Fibroblast of the aortic adventitia (primary cell): ENCODE measurements at places on chromosomes 5 and 9. TPM values are rescaled to one million over a fixed set of nuclear protein-coding genes. Genes with fewer than 3 reads are reported as not detected.

Gene OR13C2
- not detected in 2 replicates for total RNA-seq

Gene EPB41L4B
- total RNA-seq: 0.08 and 1.8 TPM in 2 replicates

Gene PCDHB10
- total RNA-seq: 0.36 and 0.41 TPM in 2 replicates

Gene SPINK1
- total RNA-seq: not detected in 2 replicates

Gene NUTM2G
- total RNA-seq: not detected in 2 replicates

Gene IFNA10
- not detected in 2 replicates for total RNA-seq

Gene RC3H2
- total RNA-seq: 47.7 and 58.8 TPM in 2 replicates

Gene BRD3
- total RNA-seq: 7.4 and 7.5 TPM in 2 replicates

Gene CENPK
- 1.4 and 49.6 TPM in 2 replicates for total RNA-seq

Gene CNTNAP3B
- 6.4 and 118 TPM in 2 replicates for total RNA-seq

Gene IL4
- total RNA-seq: 0.36 TPM in 1 of 2 replicates, not detected in the other

Gene EDIL3
- 48.1 and 248 TPM in 2 replicates for total RNA-seq

Gene RAI14
- total RNA-seq: 85.9 and 100 TPM in 2 replicates

Gene TAF11L12
- not detected in 2 replicates for total RNA-seq

Gene GLDC
- total RNA-seq: 0.65 and 1.8 TPM in 2 replicates

Gene GABRA6
- not detected in 2 replicates for total RNA-seq

Gene AIF1L
- 0.25 and 0.45 TPM in 2 replicates for total RNA-seq

Gene PROB1
- 0.99 and 1.8 TPM in 2 replicates for total RNA-seq

Gene PKD2L2
- total RNA-seq: not detected in 2 replicates

Gene HSD17B3
- not detected in 2 replicates for total RNA-seq

Gene PNPLA7
- total RNA-seq: 0.81 and 5.4 TPM in 2 replicates

Gene NMUR2
- not detected in 2 replicates for total RNA-seq

Gene GFI1B
- not detected in 2 replicates for total RNA-seq

Gene IRX2
- 0.90 and 3.2 TPM in 2 replicates for total RNA-seq

Gene PCDHB7
- 0.63 and 0.98 TPM in 2 replicates for total RNA-seq

Gene SLC2A6
- 0.74 and 7.3 TPM in 2 replicates for total RNA-seq

Gene ENTREP1
- total RNA-seq: 0.18 and 0.41 TPM in 2 replicates

Gene SVEP1
- total RNA-seq: 50.2 and 101 TPM in 2 replicates

Gene PCDHA2
- total RNA-seq: 0.09 and 0.16 TPM in 2 replicates

Gene OGN
- total RNA-seq: 140 and 166 TPM in 2 replicates

Gene FRMD3
- total RNA-seq: 2.0 and 4.8 TPM in 2 replicates

Gene OR1J2
- total RNA-seq: 1.6 TPM in 1 of 2 replicates, not detected in the other

Gene TEX48
- total RNA-seq: not detected in 2 replicates

Gene PCDHA6
- 0.27 and 1.3 TPM in 2 replicates for total RNA-seq

Gene LCNL1
- 0.54 and 15.3 TPM in 2 replicates for total RNA-seq

Gene MLANA
- total RNA-seq: not detected in 2 replicates

Gene CCL19
- not detected in 2 replicates for total RNA-seq

Gene NR2F1-AS1
- 11.8 and 23.7 TPM in 2 replicates for total RNA-seq

Gene IL5
- total RNA-seq: not detected in 2 replicates

Gene PCDHA4
- 0.09 and 1.1 TPM in 2 replicates for total RNA-seq

Gene PCDHA13
- 0.08 TPM in 1 of 2 replicates, not detected in the other for total RNA-seq

Gene ATP10B
- total RNA-seq: not detected in 2 replicates

Gene P4HA2
- total RNA-seq: 104 and 293 TPM in 2 replicates

Gene SH3GL2
- total RNA-seq: 0.18 TPM in 1 of 2 replicates, not detected in the other

Gene SIGMAR1
- total RNA-seq: 71.3 and 97.8 TPM in 2 replicates

Gene MYOT
- not detected in 2 replicates for total RNA-seq

Gene GARNL3
- 1.1 and 2.5 TPM in 2 replicates for total RNA-seq

Gene MYORG
- 0.90 and 1.3 TPM in 2 replicates for total RNA-seq

Gene MEIKIN
- not detected in 2 replicates for total RNA-seq

Gene CMBL
- 12.3 and 13.6 TPM in 2 replicates for total RNA-seq

Gene MYOZ3
- total RNA-seq: 0.16 and 0.72 TPM in 2 replicates

Gene CLTB
- total RNA-seq: 49.3 and 76.5 TPM in 2 replicates

Gene NRARP
- total RNA-seq: 0.09 TPM in 1 of 2 replicates, not detected in the other

Gene AQP7
- 0.09 TPM in 1 of 2 replicates, not detected in the other for total RNA-seq

Gene SPATA6L
- 0.25 and 1.2 TPM in 2 replicates for total RNA-seq
